ENCODE measurements at places on chromosomes 16 and 17. TPM values are rescaled to one million over a fixed set of nuclear protein-coding genes. Genes with fewer than 3 reads are reported as not detected.

RPH3AL gene
- polyA plus RNA-seq = not detected

NPIPB13 gene
- polyA plus RNA-seq = 17.3 TPM

CHD9NB gene
- 3.0 TPM for polyA plus RNA-seq

- DNase-seq = no peak
Measured at GRCh38 chr16:82157836-82158235, 12.2 kb downstream of the MPHOSPH6 start.

TP53TG3C gene
- polyA plus RNA-seq = not detected

DNA sequence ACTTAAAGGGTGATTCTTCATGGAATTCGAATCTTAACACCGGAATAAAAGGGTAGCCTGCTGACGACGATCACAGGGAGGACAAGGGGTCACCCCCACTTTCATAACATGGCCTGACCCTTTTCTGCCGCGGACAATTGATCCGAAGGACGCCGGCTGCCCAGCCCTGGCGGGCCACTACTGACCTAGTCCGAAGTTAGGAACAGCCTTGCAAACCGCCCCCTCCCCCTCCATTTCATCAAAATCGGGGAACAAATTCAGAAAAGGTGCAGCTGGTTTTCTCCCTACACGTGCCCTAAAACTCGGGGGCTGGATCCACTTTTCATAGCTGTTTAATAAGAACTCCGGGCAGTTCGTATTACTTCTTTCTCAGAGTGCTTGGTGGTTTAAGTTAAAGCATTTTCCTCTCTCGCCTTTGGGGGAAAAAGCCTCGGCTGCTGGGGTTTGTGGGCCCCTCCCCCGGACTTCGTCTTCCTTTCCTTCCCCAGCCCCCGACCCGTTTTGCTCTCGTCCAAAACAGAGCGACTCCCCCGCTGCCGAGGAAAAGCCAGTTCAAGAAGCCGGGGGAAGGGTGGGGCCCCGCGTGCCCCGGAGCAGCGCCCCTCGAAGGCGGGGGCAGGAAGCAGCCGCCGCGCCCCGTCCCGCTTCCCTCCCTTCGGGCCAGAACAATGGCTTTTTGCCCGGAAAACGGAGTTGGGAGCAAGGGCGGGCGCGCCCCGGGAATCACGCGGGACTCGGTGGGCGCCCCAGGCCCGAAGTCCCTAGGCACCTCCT is 641 bp upstream of the CBX2 start:
- peak; percentile 72 for DNase-seq

CTRB2 gene
- polyA plus RNA-seq = 0.58 TPM

GRCh38 chr16:11296706-11297491 is 15.8 kb upstream of the PRM1 start:
- no peak for DNase-seq

Measured in muscle of arm (tissue), 14 donors.